Posterior cingulate gyrus (tissue), 11 donors: ENCODE measurements at places on chromosomes 7 and 10.

DNA sequence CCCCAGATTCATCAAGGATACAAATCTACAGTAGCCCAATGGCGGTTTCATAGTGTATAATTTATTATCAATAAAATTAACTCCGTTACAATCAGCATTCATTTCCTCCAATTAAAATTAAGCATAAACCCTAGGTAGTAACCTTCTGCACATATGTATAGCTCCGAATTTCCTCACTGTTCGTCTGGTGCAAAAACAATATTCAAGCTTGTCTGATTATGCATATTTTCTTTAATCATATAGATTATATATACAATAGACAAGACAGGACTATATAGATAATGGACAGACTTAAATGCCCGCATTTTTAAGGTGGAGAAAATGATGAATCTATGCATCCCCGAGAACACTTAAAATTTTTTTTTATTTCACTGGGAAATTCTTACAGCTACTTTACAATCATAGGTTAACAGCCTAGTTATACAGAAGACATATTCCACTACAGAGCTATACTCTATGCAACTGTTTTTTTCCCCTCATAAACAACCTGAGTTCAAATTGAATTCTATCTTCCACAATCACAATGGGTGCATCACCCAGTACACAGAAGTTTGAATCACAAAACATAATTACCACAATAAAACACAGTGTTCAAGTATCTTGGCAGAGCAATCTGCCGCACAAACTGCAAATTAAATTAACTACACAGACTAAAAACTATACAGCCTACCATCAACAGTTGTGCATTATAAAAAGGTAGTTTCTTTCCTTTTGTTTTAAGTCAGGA is 2.6 kb downstream of the HOXA9 start:
- DNase-seq, result no peak

DNA sequence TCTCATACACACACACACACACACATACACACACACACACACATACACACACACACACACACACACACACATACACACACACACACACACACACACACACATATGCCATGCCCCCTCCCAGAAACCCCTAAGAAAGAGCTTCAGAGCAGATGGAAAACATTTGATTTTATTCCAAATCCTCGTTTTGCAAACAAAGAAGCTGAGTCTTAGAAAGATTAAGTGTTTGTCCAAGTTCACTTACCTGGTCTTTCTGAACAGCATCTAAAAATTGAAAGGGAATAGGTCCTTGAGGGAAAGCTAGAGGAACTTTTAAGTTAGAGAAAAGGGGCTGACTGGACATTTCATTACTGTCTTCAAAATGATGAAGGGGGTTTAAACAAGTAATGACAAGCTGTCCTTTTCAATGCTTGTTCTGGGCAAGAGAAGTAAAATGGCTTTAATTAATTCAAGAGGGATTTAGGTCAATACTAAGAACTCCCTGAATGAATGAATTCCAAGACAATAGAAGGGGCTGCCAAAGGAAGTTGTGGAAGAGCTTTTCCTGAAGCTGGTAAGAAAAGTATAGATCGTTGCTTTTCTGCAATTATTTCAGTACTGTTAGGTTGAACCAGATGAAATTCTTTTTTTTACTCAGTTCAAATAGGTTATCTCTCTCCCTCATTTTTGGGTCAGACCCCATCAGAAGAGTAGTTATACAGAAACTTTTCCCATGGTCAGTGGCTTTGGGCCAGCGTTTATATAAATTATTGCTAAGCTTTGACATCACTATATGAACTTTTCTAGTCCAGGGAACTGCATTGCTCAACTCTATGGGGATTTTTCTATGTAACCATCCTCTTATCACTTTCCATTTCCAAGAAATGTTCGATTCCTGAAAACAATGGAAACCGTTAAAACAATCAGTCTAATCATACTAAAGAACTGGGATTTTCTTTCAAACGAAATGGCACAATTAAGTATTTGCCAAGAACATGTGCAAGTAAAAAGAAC is 261.4 kb downstream of the MTERF1 start:
- DNase-seq, result no peak

- DNase-seq, result no peak
These were observed 15.6 kb downstream of the HIBADH start for GRCh38 chr7:27647046-27647445.

DNA sequence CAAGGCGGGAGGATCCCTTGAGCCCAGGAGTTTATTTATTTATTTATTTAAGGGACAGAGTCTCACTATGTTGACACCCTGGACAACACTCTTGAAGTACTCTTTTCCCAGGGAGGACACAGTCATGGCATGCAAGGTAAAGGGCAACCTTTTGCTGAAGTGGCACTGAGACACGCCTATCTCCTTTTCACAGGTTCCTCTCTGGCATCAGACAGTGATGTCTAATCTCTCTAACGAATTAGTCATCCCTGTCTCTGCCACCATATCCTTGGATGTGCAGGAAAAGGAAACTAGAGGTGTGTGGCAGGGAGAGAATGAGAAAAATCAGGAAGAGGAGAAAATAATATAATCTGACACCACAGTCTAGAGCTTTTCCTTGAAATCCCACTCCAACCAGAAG is 19.5 kb downstream of the CPVL start:
- no peak for DNase-seq

DNA sequence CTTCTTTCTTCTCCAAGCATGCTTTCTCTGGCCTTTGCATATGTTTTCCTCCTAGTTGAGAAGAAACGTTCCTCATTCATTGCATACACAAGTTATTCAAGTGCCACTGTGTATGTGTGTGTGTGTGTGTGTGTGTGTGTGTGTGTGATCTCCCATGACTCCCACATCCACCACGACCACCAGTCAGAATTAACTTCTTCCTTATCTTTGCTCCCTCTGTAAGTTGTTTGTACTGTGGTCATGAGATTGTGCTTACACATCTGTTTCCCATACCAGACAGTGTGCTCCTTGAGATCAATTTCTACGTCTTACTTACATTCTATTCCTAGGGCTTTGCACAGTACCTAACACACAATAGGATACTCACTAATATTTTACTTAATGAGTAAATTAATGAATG is 22.4 kb upstream of the FAM13C start:
- no peak for DNase-seq
